ENCODE measurements at places on chromosomes 13 and 19.
A peak's percentile ranks its signal among the peaks of the same experiment; 100 is the strongest.

DNA sequence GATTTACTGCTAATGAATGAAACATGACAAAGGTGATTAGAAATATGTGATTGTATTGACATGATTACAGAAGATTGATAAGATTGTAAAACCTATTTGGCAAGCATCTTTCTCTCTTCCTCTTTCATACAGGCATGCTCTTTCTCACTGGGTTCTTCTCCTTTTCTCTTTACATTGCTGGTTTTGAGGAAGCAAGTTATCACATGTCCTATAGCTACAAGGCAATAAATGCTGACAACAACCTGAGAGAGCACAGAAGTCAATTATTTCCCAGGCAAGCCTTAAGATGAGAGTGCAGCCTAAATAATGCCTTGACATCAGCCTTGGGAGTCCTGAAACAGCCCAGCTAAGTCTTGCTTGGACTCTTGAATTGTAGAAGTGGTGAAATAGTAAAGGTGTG lies 875.0 kb downstream of the SLITRK1 start:
- DNase-seq, result no peak

DNA sequence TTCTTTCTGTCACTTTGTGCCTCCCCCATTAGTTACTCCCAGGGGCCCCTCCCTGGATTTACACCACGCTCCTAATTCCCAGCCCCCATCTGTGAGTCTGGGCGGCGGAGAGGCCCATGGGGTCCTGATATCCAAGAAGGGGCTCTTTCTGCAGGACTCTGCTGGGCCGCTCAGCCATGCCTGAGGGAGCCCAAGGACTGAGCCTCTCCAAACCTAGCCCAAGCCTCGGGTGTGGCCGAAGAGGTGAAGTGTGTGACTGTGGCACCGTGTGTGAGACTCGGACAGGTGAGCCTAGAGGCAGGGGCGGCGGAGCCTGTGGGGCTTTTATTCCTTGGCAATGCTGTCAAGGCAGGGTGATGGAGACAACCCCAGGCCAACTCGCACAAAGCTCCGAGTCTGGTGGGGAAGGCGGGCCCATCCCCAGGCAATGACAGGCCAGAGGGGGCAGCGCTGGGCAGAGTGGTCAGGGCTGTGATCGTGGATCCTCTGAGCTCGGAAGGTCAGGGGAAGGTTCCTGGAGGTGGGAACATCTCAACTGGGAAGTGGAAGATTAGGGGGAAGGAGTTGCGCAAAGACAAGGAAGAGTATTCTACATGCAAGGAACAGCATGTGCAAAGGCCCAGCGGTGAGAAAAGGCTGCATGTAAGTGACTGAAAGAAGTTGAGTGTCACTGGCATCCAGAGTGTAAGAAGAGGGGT lies 1.6 kb downstream of the PLEKHG2 start:
- DNase-seq, result no peak

DNA sequence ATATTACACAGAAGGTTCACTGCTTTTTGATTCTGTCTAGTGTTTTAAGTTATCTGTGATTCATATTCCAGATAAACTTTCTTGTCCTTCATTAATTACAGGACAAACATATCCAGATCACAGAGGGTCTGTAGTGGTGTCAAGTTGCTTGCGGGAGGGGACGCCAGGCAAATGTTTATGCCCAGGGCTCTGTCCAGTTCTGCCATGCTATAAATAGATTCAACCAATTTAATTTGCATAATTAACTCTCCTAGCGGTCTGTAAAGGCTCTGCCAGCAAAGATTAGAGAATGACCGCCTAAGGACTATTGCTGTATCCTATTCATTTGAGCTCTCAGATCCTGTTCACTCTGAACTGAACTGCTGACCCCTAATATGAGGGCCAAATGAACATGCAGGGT lies 59.7 kb upstream of the TRPC4 start:
- no peak for DNase-seq

DNA sequence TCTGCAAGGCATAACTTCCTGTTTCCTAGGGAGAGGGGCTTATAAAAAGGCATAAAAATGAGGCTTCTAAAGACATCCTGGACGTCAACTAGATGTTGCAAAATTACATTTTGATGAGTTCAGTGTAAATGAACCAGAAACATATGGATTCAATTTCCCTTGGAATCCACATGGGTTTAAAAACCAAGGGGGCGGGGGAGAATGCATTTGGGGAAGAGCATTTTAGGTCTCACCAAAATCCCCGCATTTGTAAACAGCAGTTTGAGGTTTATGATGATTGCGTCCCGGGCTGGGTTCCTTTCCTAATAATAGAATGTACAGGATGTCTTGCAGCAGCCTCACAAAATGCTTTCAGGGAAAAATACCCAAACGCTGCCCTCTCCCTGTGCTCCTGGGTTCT lies 407.8 kb downstream of the ZNF536 start:
- no peak for DNase-seq

DNA sequence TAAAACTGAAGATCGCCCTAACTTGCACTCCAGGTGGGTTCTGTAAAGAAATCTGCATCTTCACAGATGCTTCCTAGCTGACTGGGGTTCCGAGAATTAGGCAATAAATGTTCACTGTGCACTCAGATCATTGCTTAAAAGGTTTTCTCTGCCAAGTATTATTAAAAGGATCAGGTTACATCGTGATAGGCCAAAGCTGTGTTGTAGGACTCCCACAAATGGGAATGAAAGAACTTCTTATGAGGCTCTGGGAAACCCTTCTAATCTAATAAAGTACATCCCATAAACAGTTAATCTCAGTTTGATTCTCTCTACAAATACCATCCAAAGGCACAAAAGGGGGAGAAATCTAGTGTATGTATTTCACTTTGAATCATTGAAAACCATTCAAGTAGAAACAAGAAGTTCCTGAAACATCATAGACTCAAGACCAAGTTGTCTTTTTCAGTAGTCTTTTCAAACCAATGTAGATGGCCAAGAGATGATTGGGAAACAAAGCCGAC lies 7.1 kb upstream of the POU4F1 start:
- DNase-seq, result no peak

DNA sequence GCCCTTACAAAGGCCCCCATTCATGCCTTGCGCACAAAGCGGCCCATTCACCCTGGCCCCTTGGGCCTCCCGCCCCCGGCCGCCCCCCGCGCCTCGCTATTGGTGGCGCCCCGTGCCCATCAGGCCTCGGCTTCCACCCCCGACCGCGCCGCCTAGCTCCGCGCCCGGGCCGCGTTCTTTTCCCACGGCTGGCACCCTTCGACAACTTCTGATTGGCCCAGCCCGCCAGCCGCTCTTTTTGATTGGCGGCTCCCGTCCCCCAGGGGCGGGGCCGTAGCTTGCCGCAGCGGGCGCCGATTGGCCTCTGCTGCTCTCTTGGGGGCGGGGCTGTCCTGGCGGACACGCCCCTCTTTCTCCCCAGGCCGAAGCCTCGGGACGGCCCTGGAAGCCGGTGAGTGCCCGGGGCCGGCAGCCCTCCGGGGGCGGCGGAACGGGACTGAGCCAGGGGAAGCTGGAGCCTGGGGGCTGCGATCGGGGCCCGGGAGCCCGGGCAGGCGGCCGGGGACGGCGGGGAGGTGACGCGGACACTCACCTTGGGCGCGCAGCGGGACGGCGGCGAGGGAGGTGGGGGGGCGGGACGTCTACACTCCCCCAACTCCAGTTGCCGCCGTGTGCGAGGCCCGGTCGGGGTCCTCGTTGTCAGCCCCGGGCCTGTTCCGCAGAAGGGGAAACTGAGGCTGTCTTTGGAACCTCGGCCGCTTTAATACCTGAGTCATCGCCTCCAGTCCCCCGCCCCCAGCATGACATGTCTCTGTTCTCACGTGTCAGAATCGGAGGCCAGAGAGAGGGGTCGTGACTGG lies at the start of gene MYH14:
Gene MYH14, plus strand, starts transcription at position 342 of the 800 bp plus-strand sequence. CDS start 6,744 bp downstream, outside the sequence.
- peak; percentile 51 for DNase-seq

DNA sequence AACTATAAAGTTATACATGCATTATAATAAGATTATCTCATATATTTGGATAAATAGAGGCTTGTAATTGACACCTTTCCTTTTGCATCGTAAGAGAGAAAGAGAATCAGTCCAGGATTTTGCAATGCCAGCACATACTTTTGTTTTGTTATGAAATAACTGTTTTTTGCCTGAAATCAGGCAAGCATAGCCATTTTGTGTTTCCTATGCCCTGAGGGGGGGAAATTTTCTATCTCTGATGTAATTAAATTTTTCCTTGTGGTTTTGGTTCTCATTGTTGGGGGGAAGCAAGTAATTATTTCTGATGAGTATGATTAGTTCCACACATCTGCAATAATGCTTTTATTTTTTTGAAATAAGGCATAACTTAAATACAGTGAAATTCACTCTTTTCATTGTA lies 229.4 kb downstream of the NDFIP2 start:
- no peak for DNase-seq

DNA sequence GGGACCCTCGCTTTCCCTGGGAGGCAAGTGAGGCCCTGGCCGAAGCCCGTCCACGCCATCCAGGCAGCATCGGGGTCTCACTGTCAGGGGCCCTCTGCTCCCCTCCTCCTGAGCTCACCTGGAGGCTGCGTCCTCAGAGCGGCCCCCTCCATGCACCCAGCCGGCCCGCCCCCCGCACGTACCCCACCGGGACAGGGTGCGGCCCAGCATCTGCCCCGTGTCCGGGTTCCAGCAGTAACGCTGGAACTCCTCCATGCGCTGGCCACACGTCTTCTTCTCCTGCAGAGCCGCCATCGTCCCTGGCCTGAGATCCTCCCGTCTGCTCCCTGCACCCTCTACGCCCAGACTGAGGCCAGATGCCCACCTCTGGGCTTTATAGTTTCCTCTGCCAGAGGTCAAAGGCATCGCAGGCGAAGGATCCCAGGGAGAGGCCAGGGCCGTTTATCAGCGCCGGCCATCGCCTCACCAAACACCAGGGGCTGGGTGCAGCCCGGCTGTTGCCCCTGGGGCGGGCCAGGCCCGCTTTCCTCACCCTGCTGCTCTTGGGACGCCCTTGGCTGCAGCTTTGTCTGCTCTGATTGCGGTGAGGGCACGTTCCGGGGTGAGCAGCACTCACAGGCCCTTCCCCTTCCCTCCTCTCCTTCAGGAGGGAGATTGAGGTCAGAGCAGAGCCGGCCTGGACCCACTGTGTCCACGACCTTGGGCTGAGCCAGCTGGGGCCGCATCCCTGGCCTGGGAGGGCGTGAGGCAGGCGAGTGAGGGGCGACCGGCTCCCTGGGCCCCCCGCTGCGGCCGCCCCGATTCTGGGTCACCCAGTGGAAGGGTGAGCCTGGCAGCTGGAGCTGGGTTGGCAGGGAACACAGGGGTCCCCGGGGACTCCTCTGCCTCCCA lies at the start of gene ATP4B:
Gene ATP4B, minus strand, starts transcription at position 348 of the 891 bp plus-strand sequence. Its CDS starts 54 bp downstream, at position 294.
- DNase-seq, result no peak

DNA sequence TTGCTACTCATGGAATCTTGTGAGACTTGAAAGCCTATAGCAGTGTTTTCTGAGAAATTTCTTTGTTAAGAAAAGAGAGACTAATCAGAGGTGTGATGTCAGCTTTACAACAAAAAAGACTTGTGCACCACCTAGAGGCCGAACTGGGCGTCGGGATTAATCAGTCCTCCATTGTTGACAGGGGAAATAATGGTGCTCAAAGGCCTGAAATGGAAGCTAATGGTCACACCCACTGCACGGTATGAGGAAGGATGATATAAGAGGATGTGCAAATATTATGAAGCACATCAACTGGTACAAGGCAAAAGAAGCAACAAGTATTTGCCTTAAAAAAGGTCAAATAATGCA lies 480.2 kb upstream of the MIR17HG start:
- peak; percentile 57 for DNase-seq

DNA sequence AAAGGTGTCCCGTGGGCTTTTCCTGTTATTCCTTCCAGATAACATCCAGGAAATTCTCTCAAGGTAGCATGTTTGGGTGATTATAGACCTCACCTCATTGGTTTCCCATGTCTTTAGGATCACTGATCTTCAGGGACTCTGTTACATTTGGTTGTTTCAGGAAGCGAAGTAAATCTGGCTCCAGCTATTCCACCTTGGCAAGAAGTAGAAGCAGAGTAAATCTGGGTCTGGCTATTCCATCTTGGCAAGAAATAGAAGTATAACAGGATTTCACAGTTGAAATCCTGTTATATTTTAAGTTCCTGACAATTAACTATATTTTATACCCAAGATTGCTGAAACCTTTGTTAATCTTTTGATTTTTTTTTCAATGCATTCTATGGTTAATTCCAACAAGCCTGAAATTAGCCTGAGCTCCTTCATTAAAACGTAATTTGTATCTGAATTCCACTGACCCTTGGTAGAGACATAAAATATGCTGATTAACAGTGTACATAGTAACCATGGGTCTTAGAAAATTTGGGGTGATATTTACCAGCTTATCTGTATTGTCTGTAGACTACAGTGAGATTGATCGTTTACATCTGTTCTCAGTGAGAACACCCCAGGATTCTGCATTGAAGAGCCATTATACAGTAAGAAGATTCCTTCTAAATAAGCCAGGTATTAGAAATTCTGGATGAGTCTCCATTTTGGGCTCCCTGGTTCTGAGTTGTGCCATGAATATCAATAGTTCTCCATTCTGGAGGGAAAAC lies 267.6 kb upstream of the SLITRK6 start:
- no peak for DNase-seq

DNA sequence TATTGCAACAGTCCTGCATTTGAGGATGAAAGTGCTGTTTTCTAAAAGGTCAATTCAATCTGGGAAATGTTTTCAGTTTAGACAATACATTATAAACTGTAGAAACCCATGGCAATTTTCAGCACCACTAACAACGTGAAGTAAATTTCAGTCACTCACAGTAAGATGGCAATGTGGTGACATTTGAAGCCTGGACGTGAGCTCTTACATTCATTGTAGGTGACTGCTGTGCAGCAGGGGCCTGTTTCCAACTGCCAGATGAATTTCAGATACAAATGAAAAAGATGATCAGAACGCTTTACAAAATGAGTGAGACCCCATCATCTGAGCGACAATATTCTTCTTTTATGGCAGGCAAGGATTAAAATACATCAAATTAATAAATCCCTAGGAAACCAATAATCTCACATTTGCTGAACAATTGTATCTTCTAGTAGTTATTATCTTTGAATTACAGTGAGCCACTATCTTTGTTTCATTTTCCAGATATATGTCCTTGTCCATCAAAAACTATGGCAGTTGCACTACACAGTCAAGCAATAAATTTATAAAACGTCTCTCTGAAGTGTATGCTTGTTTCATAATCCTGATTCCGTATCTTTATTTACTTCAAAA lies 1816.8 kb downstream of the OLFM4 start:
- no peak for DNase-seq

DNA sequence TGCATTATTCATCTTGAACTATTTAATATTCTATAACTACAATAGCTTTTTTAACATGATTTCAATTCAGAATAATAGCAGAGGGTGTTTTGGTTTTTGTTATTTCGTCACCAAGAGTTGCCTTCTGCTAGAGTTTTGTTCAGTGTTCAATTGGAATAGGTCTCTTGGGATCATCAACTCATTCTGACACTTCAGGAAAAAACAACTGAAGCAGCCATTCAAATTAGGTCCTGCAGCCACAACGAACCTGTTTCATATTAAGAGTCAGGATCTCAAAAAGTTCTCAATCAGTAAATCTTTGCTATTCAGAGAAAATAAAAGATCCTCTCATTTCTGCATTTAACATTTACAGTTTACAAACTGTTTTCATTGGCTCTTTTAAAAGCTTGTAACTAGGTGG lies 2.4 kb upstream of the CHAMP1 start:
- DNase-seq, result no peak

Measured in activated CD4-positive, alpha-beta T cell treated with anti-CD3 and anti-CD28 coated beads for 48 hours (primary cell).